COR-L47 (cell line): ENCODE measurements at places on chromosomes 4 and X.

DNA sequence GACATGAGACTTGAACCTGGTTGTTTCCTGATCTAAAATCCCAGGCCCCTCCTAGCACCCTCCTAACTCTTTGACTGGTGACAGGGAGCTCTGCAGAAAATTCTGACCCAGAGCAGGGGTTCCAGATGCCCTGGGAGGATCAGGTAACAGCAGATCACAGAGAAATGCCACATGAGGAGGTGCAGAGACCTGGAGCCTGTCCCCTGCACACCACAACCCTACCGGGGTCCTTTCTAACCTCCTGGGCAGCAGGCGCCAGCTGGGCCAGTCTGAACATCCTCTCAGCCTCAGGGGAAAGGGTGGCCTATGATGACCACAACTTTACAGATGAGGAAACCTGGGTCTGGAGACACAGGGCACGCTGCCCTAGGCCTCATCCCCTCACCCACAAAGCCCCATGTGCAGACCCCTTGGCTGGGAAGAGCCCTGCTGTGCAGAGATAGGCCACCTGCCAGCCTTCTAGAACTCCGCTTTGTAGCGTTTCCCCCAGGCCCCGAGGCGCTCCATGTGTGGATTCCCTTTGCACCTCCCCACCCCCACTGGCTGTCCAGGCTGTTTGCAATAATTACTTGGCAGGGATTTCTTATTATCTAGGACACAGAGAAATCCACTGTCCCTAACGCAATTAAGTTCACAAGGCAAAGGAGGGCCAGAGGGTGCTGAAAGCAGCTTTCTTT is 36.5 kb downstream of the WDR1 start:
- DNase-seq, result no peak

DNA sequence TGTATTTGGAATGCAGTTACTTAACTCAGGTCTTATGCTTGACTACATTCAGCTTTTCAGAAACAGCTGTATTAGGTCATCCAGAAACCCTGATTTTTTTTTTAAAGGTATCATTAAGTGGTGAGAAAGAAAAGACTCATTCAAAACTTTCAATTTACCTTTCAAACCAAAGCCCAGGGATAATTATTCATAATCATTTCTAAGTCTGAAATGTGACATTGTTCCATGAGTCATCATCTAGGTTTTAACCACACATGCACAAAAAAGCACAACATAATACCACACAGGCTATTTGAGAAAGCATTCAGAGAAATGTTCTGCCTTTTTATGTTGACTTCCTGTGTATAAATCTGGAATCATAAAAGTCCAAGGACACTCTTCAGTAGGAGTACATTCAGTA is 288.2 kb downstream of the IL1RAPL2 start:
- no peak for DNase-seq

GRCh38 chr4:80610845-80611677 is 275.5 kb downstream of the CFAP299 start:
- no peak for DNase-seq

DNA sequence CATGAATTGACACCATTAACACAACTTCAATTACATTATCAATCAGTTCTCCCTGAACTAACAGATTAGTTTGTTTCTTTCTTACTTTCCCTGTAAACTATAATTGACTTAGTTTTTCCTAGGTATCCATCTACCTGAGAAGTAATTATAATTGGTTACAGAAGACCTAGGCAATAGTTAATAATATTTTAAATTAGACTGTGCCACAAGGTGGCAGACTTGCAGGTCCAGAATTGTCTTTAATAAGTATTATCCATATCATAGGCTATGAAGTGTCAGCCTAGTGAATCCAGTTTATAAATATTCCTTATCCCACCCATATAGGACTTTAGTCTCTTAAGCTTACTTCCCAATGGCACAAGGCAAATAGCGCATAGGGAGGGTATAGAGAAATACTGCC is 48.9 kb upstream of the FAM47B start:
- DNase-seq, result no peak

- DNase-seq, result no peak
Observed at GRCh38 chr4:156018383-156018782, 64.7 kb upstream of the CTSO start.

- no peak for DNase-seq
Observed at GRCh38 chr4:38500433-38500832, 163.6 kb upstream of the KLF3 start.

GRCh38 chr4:38764277-38764676 is 18.5 kb downstream of the TLR10 start:
- no peak for DNase-seq

DNA sequence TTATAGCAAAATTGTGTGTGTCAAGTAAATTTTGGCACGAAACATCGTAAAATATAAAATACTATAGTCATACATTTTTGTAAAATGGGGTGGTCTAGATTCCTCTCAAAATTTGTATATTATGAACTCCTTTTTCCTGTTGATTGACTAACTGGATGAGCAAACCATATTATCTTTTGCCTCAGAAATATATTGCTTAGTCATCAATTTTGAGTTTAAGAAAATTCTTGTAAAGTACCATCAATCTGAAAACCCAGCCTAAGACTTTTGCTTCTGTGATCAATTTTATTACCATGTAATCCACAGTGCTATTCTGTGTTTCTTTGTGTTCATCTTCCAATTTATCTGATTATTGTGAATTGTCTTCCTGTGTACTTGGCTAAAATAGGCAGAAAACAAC is 98.0 kb upstream of the PCDH18 start:
- no peak for DNase-seq

DNA sequence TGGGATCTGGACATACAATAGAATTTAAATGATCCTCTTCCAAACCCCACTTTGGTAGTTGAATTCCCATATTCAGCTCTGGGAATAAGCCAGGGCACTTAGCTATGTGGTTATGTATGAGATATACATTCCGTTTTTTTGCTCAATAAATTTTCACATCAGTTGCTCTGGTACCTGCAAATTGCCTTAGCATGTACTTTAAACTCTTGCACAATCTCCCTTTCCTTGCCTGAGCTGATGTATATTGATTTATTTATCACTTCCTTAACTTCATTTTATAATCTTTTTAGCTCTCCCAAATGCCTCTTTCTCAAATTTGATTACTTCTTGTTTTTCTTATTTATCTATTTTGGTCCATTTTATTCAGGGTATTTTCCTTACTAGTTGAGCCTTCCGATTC is 90.1 kb upstream of the AGA start:
- DNase-seq, result no peak

DNA sequence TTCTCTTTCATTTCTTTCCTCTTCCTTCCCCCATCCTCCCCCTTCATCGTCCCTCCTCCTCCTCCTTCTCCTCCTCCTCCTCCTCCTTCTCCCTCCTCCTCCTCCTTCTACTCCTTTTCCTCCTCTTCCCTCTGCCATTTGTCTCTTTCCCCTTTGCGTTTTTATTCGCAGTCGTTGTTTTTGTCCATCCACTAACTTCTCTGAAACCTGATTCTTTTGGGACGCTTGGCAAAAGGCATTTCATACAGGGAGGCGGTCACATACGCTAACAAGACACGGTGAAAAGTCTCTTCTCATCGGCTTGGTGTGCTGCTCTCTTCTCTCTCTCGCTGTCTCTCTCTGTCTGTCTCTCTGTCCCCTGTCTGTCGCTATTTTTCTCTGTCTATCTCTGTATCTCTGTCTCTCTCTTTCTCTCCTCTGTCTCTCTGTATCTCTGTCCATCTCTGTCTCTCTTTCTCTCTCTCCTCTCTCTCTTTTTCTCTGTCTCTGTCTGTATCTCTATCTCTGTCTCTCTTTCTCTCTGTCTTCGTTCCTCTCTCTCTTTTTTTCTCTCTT is 5.4 kb upstream of the SHOX start:
- no peak for DNase-seq

- DNase-seq, result no peak
Observed at GRCh38 chr4:156779774-156780173, 191.8 kb downstream of the PDGFC start.

DNA sequence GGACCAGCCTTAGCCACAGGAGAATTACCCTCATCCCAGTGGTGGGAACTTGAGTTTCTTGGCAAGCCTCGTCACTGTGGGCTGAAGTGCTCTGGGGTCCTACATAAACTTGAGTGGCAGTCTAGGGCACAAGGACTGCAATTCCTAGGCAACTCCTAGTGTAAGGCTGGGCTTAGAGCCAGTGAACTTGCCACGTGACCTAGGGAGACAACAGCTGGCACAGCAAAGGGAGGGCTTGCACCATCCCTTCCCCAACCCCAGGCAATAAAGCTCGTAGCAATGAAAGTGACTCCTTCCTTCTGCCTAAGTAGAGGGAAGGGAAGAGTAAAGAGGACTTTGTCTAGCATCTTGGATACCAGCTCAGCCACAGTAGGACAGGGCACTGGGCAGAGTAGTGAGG is 81.8 kb downstream of the TEX11 start:
- no peak for DNase-seq

GRCh38 chr4:134343081-134343480 is 141.5 kb upstream of the PABPC4L start:
- DNase-seq, result no peak

DNA sequence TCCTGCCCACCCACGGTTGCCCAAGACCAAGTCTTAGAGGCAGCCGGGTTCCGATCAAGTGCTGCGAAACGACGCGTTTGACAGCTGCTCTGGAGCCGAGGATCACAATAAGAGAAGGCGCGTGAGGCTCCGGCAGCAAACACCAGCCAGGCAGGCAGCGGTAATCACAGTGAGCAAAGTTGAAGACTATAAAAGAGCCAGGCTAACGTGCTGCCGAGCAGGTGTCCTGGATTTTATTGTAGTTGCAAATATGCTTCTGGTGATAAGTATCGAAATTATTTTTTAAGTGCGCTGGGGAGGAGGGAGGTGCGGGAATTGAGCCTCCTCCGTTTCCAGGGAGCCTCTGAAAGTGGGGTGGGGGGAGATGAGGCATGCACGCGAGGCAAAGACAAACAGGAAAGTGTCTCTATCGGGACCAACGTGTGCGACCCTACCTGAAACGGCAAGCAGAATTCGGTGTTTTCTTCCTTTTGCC is 590 bp downstream of the GABRA2 start:
- peak; percentile 10 for DNase-seq

GRCh38 chr4:2907706-2908293 is 55.4 kb downstream of the NOP14 start:
- no peak for DNase-seq

GRCh38 chr4:94262163-94263016 is 54.7 kb downstream of the SMARCAD1 start:
- no peak for DNase-seq

DNA sequence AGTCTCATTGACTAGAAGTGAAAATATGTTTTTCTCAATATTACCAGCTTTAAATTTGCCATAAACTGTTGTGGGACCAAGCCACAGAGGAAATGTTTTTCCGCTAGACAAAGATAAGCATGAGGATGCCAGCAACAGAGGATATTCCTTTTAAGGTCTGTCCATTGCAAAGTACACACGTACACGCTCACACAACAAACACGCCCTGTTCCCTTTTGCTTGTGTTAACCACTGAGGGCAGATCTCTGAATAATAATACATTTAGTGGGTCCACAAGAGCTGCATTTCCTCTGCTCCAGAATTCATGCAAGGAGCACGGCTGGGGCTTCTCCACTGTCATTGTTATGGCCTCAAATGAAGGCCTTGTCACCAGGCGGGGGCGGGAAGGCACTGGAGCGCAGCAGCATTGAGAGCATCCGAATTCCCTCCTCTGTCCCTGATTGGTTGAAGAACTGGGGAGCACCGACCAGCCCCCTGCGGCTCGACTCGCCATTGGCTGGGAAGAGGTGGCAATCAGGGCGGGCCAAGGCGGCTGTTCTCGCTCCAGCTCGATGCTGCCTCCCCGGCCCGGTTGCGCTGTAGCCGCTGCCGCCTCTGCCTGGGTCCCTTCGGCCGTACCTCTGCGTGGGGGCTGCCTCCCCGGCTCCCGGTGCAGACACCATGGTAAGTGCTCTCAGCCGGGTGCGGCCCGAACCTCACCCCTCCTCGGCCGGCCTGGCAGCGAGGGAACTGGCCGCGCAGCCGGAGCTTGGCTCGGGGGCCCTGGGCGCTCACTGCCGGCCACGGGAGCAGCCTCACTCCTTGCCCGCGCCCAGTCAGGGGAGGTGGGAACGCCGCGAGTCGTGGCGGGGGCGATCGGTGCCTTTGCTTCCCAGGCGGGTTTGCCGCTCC is at the start of gene GUCY1B1:
GUCY1B1 (plus strand) TSS at position 541 of the 891 bp plus-strand sequence; CDS start at position 661, 120 bp downstream.
- peak; percentile 77 for DNase-seq

GRCh38 chrX:111869639-111870034 is 6.3 kb upstream of the TRPC5OS start:
- no peak for DNase-seq

GRCh38 chr4:131339137-131339536 is 1810.0 kb upstream of the PCDH10 start:
- no peak for DNase-seq

GRCh38 chr4:4666187-4666586 is 124.3 kb upstream of the STX18 start:
- DNase-seq, result no peak

DNA sequence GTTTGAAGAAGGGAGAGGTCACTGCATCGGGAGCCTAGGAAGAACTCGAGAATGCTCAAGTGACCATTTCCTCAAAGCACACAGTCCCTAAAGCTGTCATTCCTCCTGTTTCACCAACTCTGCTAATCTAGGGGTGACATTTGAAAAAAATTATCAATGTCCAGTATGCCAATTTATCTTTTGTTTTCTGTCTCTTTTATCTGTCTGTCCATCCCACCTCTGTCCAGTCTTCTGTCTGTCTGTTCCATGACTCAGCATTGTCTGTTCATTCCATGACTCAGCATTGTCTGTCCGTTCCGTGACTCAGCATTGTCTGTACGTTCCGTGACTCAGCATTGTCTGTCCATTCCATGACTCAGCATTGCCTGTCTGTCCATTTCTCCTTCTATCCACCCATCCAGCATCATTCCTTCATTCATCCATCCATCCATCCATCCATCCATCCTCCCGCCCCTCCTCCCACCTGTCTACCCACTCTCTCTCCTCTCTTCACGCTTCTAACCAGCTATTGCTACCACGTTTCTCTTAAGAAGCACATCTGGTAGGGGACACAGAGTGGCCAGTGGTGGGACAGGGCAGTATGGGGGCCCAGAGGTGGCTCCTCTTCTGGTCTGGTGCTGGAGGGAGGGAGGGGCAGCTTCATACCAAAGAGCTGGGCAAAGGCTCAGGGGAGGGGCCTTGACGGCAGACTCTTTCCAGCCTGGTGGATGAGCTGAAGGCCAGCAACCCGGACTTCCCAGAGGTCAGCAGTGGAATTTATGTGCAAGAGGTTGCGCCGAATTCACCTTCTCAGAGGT is 34.1 kb downstream of the HTRA3 start:
- DNase-seq, result no peak

DNA sequence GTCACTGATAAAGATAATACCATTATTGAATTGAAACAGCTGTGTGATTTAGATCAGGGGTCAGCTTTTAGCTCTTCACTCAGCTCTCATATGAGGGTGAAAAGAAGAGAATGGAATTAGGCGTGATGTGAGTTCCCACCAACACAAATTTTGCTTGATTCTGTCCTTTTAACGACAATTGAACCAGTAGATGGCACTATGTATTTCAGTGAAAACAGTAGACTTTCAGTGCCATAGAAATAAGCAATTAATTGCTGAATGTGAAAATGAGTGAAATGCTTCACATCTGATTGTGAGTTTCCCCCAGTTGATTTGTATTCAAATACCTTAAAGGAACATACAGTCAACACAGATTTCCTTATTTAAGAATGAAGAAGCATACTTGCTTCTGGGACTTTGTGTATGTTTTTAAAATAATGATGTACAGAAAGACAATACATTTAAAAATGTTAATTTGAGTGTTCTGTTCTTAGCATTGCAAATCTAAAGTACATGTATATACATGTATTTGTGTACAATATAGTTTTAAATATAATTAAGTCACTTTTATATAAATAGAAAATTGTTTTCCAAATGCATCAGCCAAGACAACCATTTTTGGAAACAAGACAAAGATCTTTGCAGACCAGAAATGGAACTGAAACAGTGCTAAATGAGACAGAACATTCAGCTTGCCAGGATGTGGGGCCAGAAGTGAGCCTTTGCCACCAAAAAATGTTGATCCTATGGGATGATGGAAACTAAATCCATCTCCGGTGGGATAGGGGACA is 178.8 kb downstream of the SNCA start:
- DNase-seq, result peak; percentile 63
